Right ventricle myocardium superior (tissue), 1 donor: ENCODE measurements at places on chromosomes 3 and 15. TPM values are rescaled to one million over a fixed set of nuclear protein-coding genes. Genes with fewer than 3 reads are reported as not detected.

LIPH gene
- 0.43 TPM for total RNA-seq

DNA sequence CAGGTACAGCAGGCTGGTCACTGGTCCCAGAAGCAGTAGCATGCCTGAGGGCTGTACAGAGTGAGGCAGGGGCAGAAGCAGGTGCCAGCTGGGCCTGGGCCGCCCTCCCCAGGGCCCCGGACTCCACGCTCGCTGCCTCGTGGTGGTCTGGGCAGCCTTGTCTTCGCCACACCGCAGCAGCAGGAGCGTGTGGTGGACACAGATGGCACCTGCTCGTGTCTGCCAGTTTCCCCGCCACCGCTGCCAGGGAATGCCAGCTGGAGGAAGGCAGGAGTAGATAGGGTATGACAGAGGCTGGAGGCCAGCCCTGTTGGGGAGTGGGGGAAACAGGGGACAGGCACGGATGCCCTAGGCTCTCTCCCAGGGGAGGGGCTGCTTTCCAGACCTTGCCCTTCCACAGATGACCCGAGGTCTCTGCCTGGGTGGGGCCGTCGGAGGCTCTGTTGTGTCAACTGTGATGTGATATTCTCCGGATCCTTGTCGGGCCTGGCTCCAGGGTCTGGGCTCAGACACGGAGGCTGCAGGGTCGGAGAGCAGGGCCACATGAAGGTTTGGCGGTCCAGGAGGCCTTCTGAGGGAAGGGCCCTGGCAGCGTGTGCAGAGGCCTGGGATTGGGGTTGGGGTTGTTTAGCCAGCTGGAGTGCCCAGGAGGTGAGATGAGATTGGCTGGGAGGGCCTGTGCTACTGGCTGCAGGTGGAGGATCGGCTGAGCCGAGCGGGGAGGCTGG, 33.6 kb downstream of the GOLGA6L10 start:
- peak; percentile 66 for DNase-seq

- DNase-seq, result no peak
Observed at GRCh38 chr3:133137042-133137996, 99.1 kb downstream of the TMEM108 start.

- DNase-seq, result no peak
Observed at GRCh38 chr15:63522225-63522578, 17.8 kb downstream of the USP3 start.

- no peak for DNase-seq
Observed at GRCh38 chr15:79042213-79042928, 48.2 kb downstream of the RASGRF1 start.

DNA sequence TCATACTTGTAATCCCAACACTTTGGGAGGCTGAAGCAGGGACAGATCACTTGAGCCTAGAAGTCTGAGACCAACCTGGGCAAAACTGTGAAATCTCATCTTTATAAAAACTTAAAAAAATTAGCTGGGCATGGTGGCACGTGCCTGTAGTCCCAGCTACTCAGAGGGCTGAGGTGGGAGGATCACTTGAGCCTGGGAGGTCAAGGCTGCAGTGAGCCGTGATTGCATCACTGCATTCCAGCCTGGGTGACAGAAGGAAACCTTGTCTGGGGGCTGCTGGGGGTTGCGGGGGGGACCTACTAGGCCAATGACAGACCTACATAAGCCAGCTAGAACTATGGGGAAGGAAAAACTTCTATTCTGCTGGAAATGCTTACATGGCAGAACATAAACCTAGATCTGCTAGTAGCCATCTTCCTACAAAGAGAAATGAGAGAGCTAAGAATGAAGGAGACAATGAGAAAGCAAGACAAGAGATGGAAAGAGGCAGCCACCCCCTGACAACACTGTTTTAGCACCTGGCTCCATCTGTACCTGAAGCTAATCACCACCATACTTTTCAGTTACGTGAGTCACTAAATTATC, 23.9 kb downstream of the FOXP1 start:
- no peak for DNase-seq

GRCh38 chr3:156530980-156531379, 23.9 kb downstream of the SSR3 start:
- DNase-seq, result no peak

- DNase-seq, result no peak
Observed at GRCh38 chr15:101459579-101460300, 29.8 kb downstream of the PCSK6 start.

DNA sequence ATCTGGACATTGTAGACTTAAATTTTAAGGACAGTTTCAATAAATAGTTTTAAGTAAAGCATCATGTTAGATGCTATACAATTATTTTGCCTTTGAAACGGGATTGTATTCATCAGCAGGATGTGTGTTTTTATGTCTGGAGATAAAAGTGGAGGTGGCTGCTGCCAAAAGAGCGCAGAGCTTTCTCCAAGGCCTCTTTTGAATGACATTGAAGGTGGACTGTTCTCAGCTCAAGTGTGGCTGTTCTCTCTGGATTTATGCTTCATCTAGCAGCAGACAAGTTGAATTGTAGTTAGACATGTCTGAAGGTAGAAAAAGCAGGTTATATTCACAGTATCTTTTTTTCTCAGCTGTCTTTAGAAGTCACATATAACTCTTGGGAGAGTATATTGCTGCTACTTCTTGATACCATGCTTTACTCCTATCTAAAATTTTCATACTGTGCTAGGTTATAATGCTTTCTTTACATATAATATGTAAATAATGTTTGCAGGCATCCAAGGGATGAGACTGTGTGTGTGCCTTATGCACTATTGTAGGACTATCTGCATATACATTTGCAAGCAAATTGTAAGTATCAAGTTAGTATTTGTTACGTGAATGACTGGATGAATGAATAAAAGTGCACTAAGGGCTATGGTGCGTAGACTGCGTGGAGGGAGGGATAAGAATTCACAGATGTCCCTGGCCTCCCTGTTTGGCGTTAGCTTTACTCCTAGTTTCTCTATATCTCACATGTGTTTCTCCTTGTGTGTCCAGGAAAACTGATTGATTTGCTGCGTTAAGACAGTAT, 340.1 kb downstream of the NAALADL2 start:
- DNase-seq, result no peak

GRCh38 chr15:91368611-91369010, 268.6 kb downstream of the SV2B start:
- DNase-seq, result no peak

DNA sequence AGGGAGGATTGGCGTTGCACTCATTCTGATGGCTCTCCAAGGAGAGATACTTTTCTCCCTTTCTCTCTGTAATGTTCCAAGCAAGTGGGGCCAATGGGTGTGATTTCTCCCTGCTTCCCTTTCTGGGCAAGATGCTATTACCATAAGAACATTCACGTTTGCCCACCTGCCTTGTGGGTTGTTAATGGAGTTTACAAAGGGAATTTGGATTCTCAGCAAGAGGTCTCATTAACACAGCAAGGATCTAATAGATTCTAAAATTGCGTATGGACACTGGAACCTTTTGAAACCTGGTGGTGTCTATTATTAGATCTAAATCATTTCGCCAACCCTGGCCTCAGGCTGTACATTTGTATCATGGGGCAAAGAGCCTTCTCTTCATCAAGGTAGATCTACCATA, 74.1 kb downstream of the SLCO3A1 start:
- no peak for DNase-seq

DNA sequence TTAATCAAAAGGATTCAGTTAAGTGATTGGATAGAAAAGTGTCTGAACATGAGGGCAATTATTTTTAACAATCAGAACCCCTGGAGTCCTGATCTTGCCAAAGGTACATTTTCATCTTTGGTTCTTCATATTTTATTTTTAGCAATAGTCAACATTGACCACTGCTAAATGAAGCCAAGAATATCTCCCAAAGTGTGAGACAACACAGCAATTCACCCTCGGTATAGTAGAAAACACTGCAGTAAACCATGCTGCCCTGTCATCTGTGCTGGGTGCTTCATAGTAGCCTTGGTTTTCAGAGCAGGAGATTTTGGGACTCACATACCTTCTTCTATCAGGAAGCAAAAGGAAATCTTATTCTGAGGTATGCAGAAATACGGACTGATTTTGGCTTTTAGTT, 47.2 kb upstream of the PARL start:
- no peak for DNase-seq

DNA sequence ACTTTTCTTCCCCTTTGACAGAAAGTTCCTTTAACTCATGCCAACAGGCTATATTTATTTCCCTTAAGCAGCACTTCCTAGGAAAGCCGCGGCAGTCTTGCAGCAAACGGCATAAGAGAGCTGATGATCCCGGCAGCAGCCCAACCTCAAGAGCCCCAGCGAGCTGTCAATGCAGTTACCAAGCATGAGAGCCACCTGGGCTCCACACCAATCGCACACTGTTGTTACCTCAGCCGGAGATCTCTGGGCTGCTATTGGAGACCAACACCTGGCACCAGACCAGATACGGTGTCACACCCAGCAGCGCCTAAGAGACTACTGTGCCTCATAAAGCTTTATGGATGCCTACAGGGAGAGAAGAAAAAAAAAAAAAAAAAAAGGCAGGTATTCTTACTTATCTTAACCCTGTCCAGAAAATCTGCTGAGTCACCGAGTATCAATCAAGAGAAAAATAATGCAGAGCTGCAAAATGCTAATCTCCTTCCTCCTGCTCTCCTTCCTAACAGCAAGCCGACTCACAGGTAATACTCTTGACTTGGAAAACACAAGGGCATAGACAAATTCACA, 11.7 kb downstream of the ABCC5 start:
- DNase-seq, result peak; percentile 76

DNA sequence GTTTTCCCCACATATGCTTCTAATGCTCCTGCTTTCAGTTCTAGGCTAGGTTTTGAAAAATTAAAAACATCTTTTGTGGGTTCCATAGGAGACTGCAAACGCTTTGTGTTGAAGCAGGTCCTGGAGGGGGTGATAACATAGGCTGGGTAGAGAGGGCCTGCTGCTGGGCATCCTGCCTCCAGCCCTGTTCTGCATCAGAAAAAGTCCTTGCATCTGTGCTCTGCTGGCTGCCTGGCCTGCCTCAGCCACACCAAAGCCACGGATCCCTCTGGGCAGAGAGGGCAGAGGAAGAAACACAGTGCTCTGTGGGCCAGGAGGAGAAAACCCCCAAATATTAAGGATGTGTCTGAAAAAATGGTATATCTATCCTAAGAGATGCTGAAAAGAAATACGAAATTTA, 3.9 kb upstream of the ARPP21 start:
- DNase-seq, result no peak

- DNase-seq, result peak; percentile 48
Observed at GRCh38 chr3:126540342-126540849, 16.4 kb downstream of the CHST13 start.

DNA sequence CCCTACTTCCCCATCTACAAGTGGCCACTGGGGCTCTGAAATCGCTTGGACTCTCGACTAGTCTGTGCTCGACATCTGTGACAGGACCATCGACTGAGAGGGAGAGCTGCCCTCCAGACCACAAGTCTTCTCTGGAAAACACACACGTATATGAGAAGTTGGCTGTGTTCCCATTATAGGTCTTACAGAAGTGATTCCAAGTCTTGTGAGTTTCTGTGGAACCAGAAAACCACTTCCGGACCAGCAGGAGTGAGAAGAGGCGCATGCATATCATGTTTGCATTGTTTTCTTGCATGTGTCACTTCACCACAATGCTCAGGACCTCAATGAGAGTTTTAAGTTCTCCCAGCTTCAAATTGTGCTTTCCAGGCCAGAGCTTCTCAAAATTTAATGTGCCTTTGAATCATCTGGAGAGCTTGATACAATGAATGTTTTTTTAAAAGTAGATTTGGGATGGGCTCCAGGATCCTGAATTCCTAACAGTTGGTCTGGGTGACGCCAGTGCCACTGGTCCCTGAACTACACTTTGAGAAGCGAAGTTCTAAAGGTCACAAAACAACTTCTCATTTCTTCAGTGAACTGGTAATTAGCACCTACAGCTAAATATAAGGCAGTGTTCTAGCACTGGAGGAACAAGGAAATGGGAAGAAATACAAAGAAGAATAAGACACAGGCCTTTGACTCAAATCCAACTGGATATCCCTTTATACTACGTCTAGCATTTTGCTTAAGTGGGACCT, 15.7 kb downstream of the LIPC start:
- no peak for DNase-seq

- no peak for DNase-seq
Observed at GRCh38 chr3:33426068-33426467, 14.1 kb downstream of the UBP1 start.

AMIGO3 gene
- total RNA-seq, result not detected

DNA sequence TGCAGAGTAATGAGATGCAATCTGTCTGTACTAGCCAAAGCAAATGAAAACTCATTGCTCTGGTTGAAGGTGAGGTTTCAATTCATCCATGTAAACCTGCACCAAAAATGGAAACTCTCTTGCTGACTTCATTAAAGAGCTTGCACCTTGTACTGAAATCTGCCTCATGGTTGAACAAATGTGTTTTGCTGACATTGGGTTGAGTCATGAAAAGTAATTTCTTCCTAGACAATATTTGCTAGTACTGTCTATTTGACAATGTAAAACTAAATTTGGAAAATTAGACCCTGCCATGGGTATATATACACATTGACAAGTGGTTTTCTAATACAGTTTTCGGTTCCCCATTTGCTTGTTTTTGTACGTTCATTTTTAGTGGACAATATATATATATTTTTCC, 33.3 kb downstream of the RYR3 start:
- no peak for DNase-seq

NT5DC2 gene
- total RNA-seq, result 84.1 TPM

NPAP1 gene
- total RNA-seq, result not detected

MUC13 gene
- total RNA-seq, result not detected

DNA sequence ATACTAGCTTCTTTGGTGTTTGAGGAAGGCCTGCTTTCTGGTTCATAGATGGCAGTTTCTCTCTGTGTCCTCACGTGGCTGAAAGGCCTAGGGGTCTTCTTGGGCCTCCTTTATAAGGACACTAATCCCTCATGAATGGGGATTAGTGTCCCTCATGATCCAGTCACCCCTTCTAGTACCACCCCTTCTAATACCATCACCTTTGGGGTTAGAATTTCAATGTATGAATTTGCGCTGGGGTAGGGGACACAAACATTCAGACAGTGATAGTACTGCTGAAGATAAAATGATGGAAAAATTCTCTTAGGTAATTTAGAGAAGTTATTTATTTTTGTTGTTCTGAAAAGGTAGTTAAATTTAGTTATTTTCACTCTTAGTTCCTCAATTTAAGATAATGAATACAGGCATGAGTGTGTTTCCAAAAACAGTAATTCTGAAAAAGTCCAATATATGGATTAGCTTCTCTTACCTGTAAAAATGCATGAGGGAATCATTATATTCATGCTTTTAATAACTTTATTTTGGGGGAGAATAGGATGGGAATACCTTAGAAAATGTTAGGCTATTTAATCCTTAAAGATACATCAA, 103.6 kb downstream of the FNDC3B start:
- no peak for DNase-seq

FES gene
- 17.1 TPM for total RNA-seq
